ENCODE measurements at places on chromosomes 12 and 14.

DNA sequence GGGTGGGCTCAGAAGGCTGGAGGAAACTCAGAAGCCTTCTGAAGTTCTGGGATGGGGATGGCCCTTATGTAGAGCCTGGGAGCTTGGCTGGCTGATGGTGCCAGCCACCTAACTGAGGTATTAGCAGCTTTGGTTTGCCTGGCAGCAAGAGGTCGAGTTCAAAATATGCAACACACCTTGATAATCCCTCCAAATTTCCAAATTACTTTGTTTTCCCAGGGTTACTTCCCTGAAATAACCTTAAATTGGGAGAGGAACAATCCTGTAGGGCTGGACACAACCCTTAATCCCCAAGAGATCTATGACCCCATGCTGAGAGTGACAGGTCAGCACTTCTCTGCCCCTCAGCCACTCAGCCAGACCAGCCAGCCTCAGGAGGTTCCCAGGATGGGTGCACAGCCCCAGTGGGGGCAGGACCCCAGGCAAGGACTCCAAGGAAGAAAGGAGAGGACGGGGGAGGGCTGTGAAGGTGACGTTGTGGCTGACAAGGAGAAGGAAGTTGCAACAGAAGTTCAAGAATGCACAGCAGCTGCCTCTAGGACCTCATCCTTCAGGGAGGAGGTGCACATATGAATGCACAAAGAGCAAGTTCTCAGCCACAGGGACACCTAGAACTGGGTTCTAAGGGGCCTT, 18.6 kb upstream of the KRT77 start:
- DNase-seq: no peak

- DNase-seq: no peak
Observed at GRCh38 chr12:46517579-46517962, 145.0 kb upstream of the SLC38A2 start.

DNA sequence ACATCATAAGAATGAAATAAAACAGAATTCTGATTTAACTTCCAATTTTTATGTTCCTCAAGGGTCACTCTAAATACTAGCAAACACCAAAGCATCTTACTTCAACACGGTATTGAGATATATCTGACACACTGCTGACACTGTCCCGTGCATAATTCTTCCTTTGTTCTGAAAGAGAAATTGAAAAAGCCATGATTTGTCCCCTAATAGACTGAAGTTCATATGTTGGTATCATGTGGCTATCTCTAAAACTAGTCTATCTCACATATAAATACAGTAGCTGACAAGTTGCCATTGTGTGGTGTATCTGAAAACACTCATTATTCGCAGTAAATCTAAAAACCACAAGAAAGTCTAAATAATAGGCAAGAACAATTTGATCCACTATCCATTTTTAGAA, 118.4 kb downstream of the EPS8 start:
- no peak for DNase-seq

DNA sequence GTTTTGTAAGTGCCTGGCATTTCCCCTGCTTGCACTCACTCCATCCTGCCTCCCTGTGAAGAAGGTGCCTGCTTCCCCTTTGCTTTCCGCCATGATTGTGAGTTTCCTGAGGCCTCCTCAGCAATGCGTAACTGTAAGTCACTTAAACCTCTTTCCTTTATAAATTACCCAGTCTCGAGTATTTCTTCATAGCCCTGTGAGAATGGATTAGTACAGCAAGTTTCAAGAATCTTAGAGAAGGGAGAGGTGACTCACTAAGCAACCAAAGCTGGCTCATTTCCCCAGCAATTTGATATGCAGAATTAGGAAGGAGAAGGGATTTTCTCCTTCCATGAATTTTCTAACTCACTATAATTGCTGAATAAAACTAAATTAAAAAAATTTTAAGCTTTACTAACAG, 251.0 kb upstream of the FOXG1 start:
- DNase-seq: no peak

GRCh38 chr14:102493585-102493984, 16.0 kb downstream of the ANKRD9 start:
- DNase-seq: no peak

DNA sequence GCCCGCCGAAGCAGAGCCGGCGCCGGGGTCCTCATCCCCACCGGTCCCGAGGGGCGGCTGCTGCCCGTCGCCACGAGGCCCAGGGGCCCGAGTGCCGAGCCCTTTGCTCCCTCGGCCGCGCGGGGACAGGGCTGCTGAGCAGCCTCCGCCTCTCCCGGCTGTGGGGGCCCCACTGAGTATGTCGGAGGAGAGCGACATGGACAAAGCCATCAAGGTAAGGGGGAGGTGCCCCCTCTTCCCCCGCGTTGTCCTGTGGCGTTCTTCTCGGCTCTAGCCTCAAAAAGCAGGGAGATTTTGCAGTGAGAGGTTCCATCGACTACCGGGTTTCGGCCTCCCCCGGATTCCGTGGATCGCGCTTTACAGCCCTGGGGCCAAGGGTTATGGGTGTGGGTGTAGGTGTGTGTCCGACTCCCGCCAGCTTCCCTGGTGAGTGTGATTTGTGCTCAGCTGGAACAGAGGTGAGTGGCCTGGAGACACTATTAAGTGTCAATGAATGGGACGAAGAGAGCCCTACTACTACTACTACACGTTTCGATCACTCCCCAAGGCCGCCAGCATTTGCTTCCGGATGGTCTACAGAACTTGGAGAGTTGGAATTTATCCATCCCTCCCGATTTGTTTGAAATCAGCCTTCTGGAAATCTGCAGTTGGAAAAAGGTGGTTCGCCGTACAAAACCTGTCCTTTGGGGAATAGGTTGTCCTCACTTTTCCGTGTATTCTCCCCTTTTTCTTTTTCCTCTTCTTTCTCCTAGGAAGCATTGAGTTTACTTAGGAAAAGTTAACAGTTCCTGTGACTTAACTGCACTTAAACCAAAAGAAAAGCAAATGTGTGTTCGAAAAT, 748 bp downstream of the MAPKAPK5 start:
- DNase-seq: no peak

- DNase-seq: no peak
Observed at GRCh38 chr12:42892702-42893551, 303.4 kb upstream of the PRICKLE1 start.

GRCh38 chr12:57491393-57492280, 3.8 kb downstream of the MARS1 start:
- DNase-seq: no peak

DNA sequence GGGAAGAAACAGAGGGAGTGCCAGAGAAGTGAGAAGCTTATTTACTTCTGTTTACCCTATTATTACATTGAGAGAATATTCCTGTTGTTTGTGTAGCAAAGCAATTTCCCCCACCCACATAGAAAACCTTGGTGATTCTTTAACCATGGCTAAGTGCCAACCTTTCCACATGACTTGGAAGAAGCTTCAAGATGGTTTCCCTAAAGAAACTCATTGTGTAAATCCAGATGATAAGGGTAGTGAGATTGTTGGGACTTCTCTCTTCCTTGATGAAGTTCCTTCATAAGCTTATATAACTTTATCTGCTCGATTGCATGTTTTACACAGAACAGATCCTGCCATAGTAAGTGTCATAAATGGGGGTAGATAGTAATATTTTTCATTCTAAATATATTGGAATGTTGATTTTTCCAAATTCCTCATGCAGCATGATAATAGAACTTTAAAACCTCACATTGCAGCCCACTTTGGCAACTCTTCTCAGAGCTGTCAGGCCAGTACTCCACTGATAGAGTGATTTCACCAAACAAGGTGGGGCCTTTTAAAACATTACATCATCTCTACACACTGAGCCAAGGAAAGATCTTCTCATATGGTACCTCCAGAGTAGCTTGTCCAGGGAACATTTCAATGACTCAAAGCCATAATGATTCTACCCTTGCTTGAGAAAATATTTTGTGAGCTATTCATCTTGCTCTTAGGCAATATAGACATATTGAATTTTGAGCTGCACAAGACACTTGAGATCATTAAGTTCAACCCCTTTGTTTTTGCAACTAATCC, 47.8 kb upstream of the KIF21A start:
- no peak for DNase-seq

- no peak for DNase-seq
Observed at GRCh38 chr12:24901576-24902461, 47.1 kb downstream of the BCAT1 start.

GRCh38 chr14:77187649-77188012, 6.0 kb downstream of the TMEM63C start:
- no peak for DNase-seq

DNA sequence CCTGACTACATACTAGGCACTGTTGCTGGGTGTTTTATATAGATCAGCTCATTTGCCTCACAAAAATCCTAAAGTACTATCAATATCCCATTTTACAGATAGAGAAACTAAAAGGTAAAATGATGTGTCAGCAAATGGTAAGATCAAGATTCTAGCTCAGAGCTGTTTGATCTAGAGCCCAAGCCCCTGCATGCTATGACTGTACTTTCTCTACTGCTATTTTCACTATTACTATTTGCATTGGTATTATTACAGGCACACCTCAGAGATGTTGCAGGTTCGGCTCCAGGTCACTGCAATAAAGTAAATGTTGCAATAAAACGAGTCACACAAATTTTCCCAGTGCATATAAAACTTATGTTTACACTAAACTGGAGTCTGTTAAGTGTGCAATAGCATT, 10.9 kb downstream of the ISCU start:
- DNase-seq: no peak

- no peak for DNase-seq
Observed at GRCh38 chr14:24243336-24243836, 963 bp upstream of the TINF2 start.

DNA sequence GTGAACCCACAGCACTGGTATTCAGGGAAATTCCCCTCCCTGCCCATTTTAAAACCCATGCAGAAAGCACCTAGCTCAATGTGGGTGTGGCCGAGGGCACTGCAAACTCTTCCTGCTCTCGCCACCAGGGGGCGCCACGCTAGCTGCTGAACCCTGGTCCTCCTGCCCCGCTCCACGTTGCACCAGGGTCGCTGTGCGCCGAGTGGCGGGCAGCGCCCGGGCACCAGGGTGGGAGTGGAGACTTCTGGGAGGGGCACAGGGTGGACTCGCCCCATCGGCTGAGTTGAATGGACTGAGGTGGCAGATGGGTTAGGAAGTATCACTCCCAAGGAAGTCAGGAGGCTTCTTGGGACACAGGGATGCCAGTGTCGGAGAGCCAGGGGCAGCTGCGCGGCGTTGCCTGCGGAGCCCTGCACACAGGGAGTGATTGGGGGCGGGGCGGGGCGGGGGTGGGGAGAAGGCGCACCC, 48.1 kb upstream of the BCL11B start:
- no peak for DNase-seq

GRCh38 chr12:40338621-40339020, 113.8 kb downstream of the LRRK2 start:
- DNase-seq: no peak

DNA sequence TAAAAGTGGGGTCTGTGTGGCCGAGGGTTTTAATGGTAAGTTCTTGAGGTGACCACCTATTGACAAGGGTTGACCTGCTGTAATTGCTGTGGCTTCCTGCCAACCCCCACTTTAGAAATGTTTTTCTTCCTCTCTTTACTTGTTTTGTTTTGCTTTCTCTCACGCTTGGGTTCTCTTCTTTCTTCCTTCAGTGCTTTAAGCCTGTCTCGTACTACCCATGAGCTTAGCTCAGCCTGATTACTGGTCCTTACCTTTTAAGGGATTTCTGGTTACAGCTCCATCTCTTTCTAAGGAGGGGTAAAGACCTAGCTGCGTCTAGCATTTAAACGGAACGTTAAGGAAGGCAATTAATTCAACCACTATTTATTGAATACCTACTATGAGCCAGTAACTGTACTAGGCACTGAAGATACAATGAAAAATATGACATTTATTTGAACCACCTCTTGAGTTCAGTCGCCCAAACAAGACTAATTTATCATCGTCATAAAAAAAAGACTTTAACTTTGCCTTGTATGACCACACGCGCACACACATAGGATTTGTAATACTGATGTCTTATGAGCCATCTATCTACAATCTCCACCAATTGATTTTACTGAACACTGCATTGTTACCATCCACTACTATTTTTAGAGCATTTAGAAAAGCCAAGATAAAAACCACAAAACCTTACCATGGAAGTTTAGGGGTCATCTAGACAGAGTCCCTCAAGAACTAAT, 888 bp upstream of the PPP1R12A start:
- DNase-seq: no peak

- DNase-seq: no peak
Observed at GRCh38 chr14:23557521-23557920, 1.4 kb downstream of the THTPA start.

DNA sequence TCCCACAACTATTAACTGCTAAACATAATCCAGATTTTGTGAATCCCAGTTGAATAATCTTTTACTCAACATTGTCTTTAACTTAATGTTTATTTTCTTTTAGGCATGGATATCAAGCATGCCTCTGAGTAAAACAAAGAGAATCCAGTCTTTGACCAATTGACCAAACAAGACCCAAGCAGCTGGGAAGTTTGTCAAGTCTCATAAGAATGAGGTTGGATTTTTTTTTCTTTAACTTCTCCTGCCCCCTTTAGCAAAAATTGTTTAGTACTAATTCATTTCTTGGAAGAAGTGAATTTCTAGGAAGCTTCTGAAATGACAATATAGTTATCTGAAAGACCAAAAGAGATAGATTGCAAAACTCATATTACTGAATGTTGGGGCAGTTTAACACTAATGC, 89.9 kb downstream of the OTOGL start:
- no peak for DNase-seq

DNA sequence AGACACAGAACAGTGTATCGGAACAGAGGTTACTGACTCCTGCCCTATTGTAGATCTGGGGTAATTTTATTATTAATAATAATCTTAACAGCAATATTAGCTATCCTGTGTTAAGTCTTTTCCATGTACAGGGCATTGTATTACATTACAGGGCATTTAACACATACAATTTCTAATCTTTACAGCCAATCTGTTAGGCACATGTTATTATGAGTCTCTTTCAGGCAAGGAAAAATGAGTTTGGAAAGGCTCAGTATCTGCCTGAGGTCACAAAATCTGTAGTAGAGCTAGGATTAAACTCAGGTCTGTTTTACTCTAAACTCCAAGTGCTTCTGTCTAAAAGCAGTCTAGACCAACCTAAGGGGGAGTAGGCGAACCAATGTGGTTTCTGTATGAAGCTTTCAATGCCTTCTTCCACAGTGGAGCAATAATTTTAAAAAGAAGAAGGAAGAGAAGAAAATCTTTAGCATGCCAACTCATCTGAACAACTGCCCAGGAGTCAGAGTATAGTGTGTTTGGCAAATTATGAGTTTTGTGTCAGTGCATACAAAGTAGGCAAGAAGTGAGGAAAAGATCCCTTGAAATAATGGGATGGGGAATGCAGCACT, 192.6 kb downstream of the CHST11 start:
- DNase-seq: no peak

DNA sequence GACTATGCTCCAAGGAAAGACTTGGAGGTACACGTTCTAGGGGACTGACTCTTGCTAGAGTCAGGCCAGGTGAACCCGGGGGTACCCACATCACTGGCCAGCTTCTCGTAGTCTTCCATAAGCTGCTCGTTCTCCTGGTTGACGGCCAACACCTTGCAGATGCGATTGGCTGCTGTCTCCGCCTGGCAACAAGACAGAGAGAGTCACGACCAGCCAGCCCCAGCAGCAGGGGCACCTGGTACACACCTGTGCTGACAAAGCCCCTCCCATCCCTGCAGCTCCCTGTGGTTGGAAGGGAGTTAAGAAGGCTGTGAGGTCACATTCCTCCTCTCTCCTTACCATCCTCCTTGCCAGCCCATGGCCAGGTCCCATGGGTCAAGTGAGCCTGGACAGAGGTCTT, 85.5 kb downstream of the ACTN1 start:
- no peak for DNase-seq

- DNase-seq: no peak
Observed at GRCh38 chr12:124827588-124828184, 36.0 kb downstream of the SCARB1 start.

GRCh38 chr12:31970199-31970598, 11.0 kb downstream of the RESF1 start:
- no peak for DNase-seq

GRCh38 chr14:98721061-98721460, 550.9 kb downstream of the BCL11B start:
- no peak for DNase-seq

Measured in amygdala (tissue), 56 donors.